NCI-H1417 treated with DMSO at 0.1 percent for 48 hours (cell line): ENCODE measurements at places on chromosomes 16 and 17.

- no peak for DNase-seq
Measured at GRCh38 chr16:85123891-85124635, 11.8 kb upstream of the CIBAR2 start.

- no peak for DNase-seq
Measured at GRCh38 chr17:83057397-83057761, 22.0 kb upstream of the METRNL start.

- DNase-seq: no peak
Measured at GRCh38 chr16:56894331-56894917, 29.4 kb downstream of the SLC12A3 start.

DNA sequence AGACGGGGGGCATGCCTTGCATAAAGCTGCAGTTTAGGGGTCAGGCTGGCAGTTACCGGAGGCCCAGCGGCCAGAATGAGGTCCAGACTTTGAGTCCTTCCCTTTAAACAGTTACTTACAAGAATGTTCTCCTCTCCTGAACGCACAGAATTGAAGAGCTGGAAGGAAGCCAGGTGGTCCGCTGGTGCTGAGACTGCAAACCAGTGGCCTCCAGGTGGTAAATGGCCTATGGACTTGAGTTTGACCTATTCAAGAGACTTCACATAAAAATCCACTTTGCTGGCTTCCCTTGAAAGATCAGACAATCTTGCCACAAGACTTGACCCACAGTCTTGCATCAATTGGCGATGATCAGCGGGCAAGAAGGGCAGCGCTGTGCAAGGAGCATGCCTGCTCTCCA lies 14.7 kb upstream of the SEZ6 start:
- DNase-seq: no peak

- DNase-seq: no peak
Measured at GRCh38 chr17:46977750-46978488, 1.1 kb downstream of the RPRML start.

GRCh38 chr16:66569131-66569530 lies 2.9 kb downstream of the CMTM1 start:
- no peak for DNase-seq

DNA sequence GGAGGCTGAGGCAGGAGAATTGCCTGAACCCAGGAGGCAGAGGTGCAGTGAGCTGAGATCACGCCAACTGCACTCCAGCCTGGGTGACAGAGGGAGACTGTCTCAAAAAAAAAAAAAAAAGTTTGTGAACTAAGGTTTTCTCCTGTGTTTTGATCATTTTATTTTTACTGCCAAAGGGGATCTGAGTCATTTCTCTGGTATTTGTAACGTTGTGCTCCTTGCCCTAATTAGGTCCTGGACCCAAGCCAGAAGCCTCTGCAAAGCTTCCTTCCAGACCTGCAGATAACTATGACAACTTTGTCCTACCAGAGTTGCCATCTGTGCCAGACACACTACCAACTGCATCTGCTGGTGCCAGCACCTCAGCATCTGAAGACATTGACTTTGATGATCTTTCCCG lies 32.1 kb downstream of the IST1 start:
- DNase-seq: no peak

- no peak for DNase-seq
Measured at GRCh38 chr17:60079401-60080243, 901 bp upstream of the HEATR6 start.

- peak; percentile 86 for DNase-seq
Measured at GRCh38 chr16:31094424-31095120, at the start of gene VKORC1. Gene VKORC1, minus strand, starts transcription at chr16:31094797. Its CDS starts 68 bp downstream, at chr16:31094729.

- DNase-seq: no peak
Measured at GRCh38 chr16:24723663-24724062, 5.8 kb upstream of the TNRC6A start.

DNA sequence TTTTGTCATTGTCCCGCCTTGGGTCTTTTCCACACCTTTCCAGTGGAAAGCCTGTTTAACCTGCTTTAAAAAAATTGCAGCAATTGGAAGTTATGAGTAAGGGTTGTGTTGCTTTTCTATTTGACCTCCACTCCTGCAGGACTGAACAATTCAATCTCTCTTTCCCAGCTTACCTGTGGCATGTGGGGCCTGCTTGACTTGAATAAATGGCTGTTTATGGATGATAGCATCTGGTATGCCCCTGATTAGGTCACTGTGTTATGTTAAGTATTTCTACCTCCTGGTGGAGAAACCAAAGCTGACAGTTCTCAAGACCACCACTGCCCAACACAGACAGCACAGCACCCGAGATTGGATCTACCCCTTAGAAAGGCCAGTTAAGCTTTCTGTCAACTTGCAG lies 64.8 kb upstream of the NOG start:
- DNase-seq: no peak

DNA sequence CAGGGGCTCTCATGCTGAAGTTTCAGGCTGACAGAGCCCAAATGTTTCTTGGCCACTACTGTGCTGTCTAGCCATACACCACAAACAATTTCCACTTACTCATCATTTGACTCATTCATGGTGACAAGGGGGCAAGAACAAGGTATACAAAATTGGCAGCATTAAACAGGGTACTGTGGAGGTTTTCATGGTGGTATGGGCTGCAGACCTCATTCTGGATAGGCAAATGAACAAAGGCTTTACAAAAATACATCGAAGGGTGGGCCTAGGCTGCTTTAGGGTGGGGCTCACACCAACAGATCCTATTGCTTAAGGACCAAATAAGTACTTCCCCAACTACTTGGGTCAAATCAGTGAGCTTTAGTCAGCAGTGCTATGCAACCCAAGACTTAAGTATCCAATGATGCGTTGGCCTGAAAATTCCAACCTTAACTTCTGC lies 53.0 kb downstream of the N4BP1 start:
- DNase-seq: no peak

GRCh38 chr17:41513168-41513547 lies 5.5 kb downstream of the KRT15 start:
- peak; percentile 80 for DNase-seq

GRCh38 chr17:7836596-7837407 lies 2.8 kb downstream of the KDM6B start:
- DNase-seq: peak; percentile 40

DNA sequence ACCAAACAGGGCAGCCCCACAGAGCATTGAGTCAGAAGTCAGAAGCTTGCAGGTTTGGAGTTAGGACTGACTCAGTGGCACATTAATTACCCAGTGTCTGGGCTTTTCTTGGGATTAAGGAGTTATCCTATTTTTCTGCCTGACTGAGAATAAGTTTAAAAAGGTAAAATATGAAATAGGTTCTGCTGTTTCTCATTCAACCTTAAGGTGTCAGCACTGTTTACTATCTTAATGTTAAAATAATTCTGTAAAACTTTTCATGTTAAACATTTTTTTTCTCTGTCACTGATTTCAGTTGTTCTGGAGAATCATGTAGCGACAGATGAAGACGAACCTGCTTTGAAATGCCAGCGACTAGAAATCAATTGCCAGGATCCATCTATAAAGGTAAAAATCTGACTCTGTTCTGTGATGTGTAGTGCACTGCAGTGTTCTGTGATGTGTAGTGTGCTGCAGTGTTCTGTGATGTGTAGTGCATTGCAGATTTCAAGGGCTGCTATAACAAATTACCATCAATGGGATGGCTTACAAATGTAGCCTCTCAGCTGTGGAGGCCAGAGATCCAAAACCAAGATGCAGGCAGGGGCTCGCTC lies 128.0 kb downstream of the LAT start:
- no peak for DNase-seq

- no peak for DNase-seq
Measured at GRCh38 chr17:29709866-29710519, 87.3 kb upstream of the CORO6 start.

DNA sequence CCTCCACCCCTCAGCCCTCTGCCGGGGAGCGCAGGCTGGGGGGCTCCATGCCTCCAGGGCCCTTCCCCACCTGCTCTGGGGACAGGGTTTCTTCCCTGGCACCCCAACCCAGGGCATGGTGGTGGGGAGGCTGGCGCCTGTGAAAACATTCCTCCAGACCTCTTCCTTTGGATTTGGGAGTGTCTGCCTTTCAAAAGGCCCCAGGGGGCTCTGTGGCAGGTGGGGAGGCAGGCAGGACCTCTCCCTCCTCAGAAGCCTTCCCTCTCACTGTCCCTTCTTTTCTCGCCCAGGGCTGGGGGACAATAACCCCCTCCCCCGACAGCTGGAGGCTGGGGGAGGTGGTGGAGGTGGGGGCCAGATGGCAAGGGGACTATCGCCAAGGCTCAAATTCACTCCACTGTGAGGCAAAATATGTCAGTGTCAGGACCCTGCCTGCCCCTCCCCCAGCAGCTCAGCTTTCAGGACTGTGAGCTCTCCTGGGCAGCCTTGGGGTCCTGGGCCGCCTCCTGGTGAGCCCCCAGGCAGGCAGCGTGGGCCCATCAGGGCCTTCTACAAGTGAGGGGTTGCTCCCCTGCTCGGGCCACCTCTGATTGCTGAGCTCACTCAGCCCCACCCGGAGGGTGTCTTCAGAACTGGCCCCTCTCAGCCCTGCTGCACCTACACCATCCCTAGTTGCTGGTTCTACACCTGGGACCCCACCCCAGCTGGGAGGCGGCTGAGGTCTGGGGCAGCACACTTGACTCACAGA lies 1.8 kb downstream of the CDH15 start:
- DNase-seq: no peak

- no peak for DNase-seq
Measured at GRCh38 chr16:67917140-67917851, 14.4 kb downstream of the CTRL start.

DNA sequence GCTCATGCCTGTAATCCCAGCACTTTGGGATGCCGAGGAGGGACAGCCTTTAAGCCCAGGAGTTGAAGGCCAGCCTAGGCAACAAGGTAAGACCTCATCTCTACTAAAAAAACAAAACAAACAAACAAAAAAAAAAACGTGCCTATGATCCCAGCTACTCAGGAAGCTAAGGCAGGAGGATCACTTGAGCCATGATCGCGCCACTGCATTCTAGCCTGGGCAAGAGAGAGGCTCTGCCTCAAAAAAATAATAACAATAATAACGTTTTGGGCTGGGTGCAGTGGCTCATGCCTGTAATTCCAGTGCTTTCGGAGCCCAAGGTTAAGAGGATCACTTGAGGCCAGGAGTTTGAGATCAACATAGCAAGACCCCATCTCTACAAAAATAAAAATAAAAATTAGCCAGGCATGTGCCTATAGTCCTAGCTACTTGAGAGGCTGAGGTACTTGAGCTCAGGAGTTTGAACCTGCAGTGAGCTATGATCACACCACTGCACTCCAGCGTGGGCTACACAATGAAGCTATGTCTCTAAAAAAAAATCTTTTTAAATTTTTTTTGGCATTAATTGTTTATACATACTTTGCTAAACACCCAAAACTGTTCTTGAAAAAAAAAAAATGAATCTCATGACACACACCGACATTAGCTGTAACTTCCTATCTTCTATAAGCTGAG lies 3.3 kb downstream of the PHLPP2 start:
- no peak for DNase-seq

- no peak for DNase-seq
Measured at GRCh38 chr16:4319454-4320421, 3.9 kb downstream of the GLIS2 start.

GRCh38 chr17:76383546-76384221 lies 725 bp upstream of the SPHK1 start:
- no peak for DNase-seq

- no peak for DNase-seq
Measured at GRCh38 chr17:66633317-66633965, 201.5 kb upstream of the CACNG5 start.

DNA sequence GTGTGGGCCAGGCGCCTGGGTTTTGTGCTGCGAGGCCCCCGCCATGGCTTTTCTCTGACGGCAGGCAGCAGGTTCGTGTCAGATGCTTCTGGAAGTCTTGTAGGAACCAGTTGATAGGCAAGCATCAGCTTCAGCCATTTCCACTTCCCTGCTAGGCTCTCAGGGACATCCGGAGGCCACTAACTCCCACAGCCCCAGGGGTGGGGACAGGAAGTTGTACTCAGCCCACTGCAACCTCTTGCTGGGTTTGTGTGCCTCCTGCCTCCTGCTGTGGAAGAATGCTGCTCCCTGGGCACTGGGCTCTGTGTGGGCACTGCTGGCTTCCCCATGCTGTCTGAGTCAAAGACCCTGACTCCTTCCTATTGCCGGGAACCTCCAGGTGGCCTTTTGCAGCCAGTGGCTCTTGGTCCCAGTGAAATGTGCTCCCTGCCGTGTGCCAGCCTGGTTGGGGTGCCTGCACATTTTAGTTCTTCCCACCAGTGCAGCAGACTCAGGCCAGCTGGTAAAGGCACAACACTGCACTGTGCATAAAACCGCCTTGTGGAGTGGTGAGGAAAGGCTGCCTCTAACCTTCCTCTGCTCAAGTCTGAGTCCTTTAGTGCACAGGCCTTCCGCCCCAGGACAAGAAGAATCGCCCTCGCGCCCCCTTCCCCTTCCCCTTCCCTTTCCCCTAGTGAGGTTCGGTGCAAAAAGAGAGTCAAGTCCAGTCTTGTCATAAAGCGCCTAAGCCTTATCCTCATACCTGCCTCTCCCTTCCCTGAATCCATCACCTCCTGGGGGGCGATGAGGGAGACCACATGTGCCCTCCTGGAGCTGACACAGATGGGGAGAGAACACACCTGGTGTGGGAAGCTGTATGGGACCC lies 16.6 kb downstream of the LDHD start:
- no peak for DNase-seq

- DNase-seq: no peak
Measured at GRCh38 chr17:55158439-55158838, 106.3 kb upstream of the HLF start.

GRCh38 chr17:79789943-79790804 lies 6.7 kb downstream of the CBX8 start:
- DNase-seq: no peak

- DNase-seq: no peak
Measured at GRCh38 chr16:27334838-27335237, 21.1 kb downstream of the IL4R start.

GRCh38 chr16:278863-279366 lies 1.5 kb upstream of the ARHGDIG start:
- DNase-seq: no peak

DNA sequence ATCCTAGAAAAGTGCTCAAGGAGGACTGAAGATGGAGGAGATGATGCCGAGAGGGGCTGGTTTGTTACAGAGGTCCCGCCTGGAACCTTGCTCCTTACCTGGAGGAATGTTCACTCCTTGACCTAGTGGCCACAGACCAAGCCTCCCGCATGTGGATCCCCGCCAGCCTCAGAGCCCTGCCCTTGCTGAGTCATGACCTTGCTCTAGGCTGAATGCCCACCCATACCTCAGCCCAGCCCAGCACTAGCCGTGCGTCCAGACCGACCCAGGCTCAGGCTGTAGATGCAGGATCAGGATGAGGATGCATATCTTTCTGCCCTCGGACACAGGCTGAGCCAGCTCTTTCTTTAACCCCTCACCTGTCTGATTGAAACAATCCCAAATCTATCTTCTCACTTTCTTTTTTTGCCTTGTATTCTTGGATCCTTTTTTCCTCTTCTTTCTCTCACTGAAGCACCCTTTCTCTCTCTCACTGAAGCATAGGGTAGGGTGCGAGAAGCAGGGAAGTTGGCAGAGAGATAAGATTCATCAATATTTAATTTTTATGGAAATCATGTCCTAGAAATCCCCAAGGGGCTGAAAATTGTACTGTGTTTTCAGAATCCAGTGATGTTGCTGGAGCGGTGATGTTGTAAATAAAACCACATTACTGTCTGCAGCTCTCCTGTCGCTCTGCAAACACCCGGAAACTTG lies 34.9 kb downstream of the WSCD1 start:
- no peak for DNase-seq

- DNase-seq: no peak
Measured at GRCh38 chr17:67637901-67638641, 79.7 kb upstream of the NOL11 start.
